DMS 273 treated with DMSO at 0.1 percent for 48 hours (cell line): ENCODE measurements at places on chromosomes 13 and 19.

GRCh38 chr19:18677156-18677555 is 6.3 kb upstream of the CRTC1 start:
- DNase-seq = no peak

DNA sequence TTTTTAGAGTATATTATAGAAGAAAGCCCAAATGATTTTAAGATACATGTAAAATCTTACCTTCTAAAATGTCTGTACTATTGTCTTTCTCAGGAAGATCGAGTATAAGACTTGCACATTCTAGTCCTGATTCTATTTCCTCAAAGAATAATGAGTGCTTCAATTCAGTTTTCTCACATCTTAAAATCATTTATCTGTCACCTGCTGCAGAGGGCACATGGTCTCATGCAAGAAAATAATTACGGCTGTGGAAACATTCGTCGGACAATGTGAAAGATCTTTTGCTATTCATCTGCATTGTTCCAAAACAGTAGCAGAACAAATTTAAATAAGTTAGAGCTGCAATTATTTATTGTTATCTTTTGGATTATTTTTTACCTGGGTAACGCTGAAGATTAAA is 1403.5 kb downstream of the PCDH9 start:
- DNase-seq = no peak

DNA sequence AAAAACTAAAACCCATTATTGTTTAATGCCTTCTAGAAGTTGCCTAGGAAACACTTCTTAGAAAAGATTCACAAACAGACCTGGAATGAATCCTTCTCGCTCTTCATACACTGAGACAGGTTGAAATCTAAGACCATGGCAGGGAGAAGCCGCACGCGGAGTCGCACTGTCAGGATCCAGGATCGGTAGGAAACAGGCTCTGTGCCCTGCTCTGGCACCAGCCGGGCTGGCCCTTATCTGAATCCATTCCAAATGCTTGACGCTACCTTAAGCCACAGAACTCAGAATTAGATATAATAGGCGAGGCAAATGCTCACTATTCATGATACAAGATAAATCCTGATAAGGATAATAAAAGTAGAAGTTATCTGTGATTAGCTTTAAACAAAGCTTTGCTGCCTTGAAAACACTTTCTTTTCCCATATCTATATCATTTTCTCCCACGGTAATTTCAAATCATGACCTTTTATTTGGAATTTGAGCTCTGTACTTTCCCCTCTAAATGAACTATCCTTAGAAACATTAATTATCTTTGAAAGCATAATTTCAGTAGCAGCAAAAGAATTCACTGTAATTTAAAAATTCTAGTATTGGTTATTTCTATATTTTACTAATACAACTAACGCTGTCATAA is 385.6 kb downstream of the IRS2 start:
- no peak for DNase-seq

DNA sequence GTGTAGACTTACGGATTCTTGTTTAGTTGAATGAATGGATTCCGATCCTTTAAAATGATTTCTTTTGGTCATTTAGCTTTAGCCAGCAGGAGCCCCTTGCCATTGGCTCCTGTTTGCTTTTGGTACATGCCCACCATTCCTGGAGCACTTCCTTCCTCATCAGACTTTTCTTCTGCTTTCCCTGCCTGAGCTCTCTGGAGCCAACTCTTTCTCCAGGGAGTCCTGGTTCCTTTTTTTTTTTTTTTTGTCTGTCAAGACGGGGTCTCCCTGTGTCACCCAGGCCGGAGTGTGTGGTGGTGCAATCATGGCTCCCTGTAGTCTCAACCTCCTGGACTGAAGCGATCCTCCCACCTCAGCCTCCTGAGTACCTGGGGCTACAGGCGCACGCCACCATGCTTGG is 37.8 kb downstream of the SMARCA4 start:
- no peak for DNase-seq

- DNase-seq = no peak
Measured at GRCh38 chr19:8877854-8878705, 45.9 kb downstream of the MBD3L1 start.

GRCh38 chr19:43534816-43535761 is 2.1 kb downstream of the ZNF575 start:
- DNase-seq = peak; percentile 9

- DNase-seq = no peak
Measured at GRCh38 chr19:44367024-44367423, 10.5 kb upstream of the ZNF112 start.

GRCh38 chr19:13795595-13796300 is 505 bp downstream of the ZSWIM4 start:
- no peak for DNase-seq

DNA sequence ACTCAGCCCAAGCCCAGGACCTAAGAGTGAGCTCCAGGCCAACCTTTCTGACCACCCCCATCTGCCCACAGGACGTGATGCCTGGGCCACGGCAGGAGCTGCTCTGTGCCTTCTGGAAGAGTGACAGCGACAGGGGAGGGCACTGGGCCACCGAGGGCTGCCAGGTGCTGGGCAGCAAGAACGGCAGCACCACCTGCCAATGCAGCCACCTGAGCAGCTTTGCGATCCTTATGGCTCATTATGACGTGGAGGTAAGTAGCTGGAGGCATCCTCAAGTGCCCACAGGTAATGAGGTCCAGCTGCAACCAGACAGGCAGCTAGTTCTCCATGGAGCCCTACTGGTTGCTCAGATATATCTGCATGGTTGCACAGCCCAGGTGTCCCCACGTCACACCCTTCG is 14.8 kb downstream of the DDX39A start:
- no peak for DNase-seq

- DNase-seq = no peak
Measured at GRCh38 chr13:20373861-20374260, 141.7 kb upstream of the GJB6 start.

- no peak for DNase-seq
Measured at GRCh38 chr13:19590423-19590822, 29.1 kb upstream of the TPTE2 start.

GRCh38 chr19:51448011-51448410 is 10.2 kb downstream of the SIGLEC8 start:
- no peak for DNase-seq

GRCh38 chr13:46149272-46150133 is 32.5 kb downstream of the LCP1 start:
- no peak for DNase-seq

- no peak for DNase-seq
Measured at GRCh38 chr13:50446611-50447010, 396.9 kb downstream of the DLEU7 start.

DNA sequence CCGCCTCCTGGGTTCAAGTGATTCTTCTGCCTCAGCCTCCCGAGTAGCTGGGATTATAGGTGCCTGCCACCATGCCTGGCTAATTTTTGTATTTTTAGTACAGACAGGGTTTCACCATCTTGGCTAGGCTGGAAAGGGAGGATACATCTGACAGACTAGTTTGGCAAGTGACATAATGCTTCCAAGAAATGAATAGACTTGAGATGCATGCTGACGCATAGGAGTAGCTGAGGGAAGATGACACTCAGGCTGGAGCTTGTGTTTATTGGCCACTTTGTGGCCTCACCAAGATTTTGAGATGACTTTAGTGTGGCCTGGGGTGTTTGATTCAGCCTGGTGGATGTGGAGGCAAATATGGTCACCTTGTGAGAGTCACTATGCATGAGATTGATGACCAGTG is 4.0 kb downstream of the ZNF586 start:
- no peak for DNase-seq

DNA sequence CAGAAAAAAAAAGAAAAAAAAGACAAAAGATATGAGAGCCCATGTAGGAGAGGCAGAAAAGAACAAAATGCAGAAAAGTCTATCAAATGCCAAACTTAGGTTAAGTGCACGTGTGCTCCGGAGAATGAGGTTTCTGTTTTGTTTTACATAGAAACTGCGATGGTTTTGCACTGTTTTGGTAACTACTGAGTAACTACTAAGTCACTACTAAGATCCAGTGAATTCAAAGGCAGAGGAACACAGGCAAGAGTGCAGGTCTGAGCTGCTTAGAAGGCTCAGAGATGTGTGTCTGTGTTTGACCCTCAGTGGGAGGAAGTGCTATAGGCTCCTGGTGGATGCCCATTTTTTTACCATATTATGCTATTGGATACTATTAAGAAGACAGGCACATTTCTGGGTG is 299.3 kb downstream of the NDFIP2 start:
- no peak for DNase-seq

- DNase-seq = no peak
Measured at GRCh38 chr13:75666646-75667351, 30.7 kb downstream of the LMO7 start.

- no peak for DNase-seq
Measured at GRCh38 chr13:22463089-22463488, 717.7 kb upstream of the SGCG start.

GRCh38 chr19:19257137-19257536 is 16.0 kb downstream of the TM6SF2 start:
- no peak for DNase-seq

GRCh38 chr19:50873056-50873455 is at the start of gene KLK2:
KLK2 (plus strand) TSS chr19:50873439; CDS start chr19:50873474, 35 bp downstream.
- no peak for DNase-seq

DNA sequence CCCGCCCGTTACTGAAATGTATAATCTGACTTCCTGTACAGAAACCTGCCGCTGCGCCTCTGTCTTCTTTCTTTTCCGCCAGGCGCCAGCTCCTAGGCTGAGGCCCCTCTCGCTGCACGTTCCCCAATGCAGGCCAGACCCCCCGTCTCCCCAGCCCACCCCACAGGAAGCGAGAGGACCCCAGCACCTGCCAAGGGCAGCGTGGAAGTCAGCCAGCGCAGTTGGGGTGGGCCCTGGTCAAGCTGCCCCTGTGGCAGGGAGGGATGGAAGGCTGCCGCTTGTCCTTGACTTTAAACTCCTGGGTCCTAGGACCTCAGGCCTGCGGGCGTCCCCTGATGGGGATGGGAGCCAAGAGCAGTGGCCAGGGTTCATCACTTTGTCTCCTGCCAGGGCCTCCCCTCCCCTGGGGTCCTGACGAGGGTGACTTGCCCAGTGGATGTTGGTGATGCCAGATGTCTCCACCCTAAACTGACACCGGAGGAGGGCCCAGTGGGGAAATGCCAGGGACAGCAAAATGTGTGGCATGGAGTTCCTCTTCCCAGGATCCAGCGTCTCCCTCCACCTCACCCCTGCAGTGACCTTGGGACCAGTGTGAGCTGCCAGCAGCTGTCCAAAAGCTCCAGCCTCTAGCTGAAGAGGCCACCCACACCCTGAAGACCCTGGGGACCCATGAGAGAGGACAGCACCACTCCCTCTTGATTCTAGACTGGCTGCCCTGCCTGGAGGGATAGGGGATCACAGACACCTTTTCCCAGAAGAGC is 8.5 kb upstream of the MARCHF2 start:
- DNase-seq = no peak
